ENCODE measurements at places on chromosomes 11 and 22.

DNA sequence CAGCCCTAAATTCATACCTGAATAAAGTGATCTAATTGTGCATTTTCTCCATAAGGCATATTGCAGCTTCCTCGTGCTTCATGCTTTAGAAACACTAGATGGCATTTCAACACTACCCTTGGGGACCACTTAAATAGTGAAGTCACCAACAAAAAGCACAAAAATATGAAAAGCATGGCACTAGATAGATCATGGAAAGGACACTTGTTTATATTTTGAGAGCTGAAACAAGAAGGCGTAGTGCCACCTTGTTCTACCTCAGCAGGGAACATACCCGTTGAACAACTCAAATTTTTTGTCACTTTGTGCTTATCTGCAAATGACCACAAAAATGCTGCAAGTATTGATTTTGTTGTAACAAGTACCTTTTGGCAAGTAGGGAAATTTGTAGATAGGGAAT, 8.6 kb downstream of the TBCEL start:
- H3K27ac ChIP-seq: no peak overlapping the region
- H3K4me3 ChIP-seq: no peak overlapping the region
- H3K4me1 ChIP-seq: peaks cover 17% of the 10 kb centered on the region
- DNase-seq: no peak
- peaks cover 11% of the 10 kb centered on the region for H3K36me3 ChIP-seq

GRCh38 chr11:57031556-57031955, 42.8 kb downstream of the OR5AK2 start:
- H3K4me3 ChIP-seq: no peak overlapping the region
- DNase-seq: no peak
- no peaks in the 10 kb centered on the region for H3K4me1 ChIP-seq
- H3K27ac ChIP-seq: no peak overlapping the region
- no peaks in the 10 kb centered on the region for H3K36me3 ChIP-seq

- H3K4me1 ChIP-seq: no peaks in the 10 kb centered on the region
- H3K27ac ChIP-seq: no peak overlapping the region
- no peaks in the 10 kb centered on the region for H3K27me3 ChIP-seq
- H3K4me3 ChIP-seq: no peak overlapping the region
- no peak for DNase-seq
These were observed 170.3 kb downstream of the NTM start for GRCh38 chr11:131540676-131541075.

DNA sequence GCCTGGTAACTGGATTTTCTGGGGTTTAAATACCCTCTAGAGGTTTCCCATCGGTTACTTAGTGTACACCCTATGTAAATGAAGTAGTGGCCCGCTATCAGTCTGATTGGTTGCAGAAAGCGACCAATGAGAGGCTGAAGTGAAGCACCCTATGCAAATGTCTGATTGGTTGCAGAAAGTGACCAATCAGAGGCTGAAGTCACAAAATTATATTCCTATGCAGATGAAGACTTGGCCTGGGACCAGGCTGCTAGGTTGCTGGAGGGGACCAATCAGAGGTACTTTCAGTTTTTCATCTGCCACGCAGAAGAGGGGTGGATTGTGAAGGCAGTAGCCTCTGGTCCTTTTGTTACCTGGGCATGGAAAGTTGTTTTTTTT, 134.8 kb downstream of the TBC1D22A start:
- DNase-seq: no peak
- peaks cover 67% of the 10 kb centered on the region for H3K36me3 ChIP-seq
- no peak overlapping the region for H3K4me3 ChIP-seq
- peaks cover 45% of the 10 kb centered on the region for H3K4me1 ChIP-seq
- H3K27me3 ChIP-seq: no peaks in the 10 kb centered on the region
- H3K27ac ChIP-seq: no peak overlapping the region

- H3K27me3 ChIP-seq: peaks cover 6% of the 10 kb centered on the region
- no peaks in the 10 kb centered on the region for H3K36me3 ChIP-seq
- H3K4me1 ChIP-seq: no peaks in the 10 kb centered on the region
- no peak for DNase-seq
- H3K4me3 ChIP-seq: no peak overlapping the region
These were observed 35.6 kb downstream of the GAS2 start for GRCh38 chr11:22702031-22702430.

DNA sequence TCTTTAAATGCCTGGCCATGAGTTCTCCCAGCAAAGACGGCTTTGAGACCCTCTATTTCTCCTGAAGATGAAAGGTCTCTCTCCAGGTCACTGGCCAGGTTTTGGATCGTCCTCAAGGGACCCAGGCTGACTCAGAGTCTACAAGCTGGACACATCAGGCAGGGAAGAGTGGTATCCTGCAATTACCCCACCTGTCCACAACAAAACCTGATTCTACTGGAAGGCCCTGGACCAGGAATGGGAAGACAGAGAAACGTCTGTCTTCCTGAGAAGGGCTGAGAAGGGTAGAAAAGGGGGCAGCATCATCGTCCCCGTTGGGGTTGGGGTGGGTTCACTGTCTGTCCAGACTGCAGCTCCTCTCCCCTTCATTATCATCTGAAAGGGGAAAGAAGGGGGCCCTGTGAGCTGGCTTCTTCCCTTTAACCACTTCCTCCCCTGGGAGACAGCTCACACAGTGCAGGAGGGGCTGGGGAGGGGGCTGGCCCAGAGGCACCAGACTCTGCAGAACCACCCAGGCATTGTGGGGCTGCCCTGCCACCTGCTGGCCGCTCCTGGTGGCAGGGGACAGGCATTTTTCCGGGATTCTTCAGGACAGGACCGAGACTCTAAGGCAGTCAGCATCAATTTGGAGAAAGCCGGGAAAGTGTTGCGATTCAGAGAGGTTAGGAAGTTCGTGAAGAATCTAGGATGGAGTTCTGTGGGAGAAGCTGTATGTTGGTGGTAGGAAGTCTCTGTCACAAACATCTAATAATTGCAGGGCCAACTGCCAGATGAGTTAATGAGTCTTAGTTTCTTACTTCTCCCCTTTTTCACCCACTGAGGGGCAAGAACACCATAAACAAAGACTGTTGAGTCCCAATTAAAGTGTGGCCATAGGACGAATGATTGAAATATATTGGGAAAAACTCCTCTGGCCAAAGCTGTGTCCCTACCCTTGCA, 57.6 kb downstream of the SYN3 start:
- peaks cover 25% of the 10 kb centered on the region for H3K36me3 ChIP-seq
- no peak overlapping the region for H3K4me3 ChIP-seq
- peaks cover 6% of the 10 kb centered on the region for H3K4me1 ChIP-seq
- peaks cover 6% of the 10 kb centered on the region for H3K27me3 ChIP-seq
- peak; percentile 17 for DNase-seq
- no peak overlapping the region for H3K27ac ChIP-seq

- no peaks in the 10 kb centered on the region for H3K36me3 ChIP-seq
- H3K4me1 ChIP-seq: no peaks in the 10 kb centered on the region
- no peak overlapping the region for H3K27ac ChIP-seq
- no peak overlapping the region for H3K4me3 ChIP-seq
These were observed 686.6 kb downstream of the BRD1 start for GRCh38 chr22:49140911-49141665.

DNA sequence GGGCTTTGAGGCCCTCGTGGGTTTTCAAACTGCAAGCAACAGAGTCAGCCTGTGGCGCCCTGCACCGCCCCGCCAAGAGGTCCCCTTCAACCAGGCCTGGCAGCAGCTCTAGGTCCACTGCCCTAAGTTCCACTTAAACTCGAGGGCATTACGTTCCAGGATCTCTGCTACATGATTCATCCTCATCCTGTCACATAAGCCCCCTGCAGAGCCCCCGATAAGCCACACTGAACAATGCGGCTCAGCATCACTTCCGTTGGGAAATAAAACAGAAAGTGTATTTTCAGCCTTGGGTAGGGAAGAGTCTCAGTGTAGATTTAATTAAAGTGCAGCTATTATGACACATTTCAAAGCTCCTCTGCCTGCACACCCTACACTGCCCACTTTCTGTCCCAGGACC, 24.6 kb downstream of the SULT4A1 start:
- H3K27ac ChIP-seq: no peak overlapping the region
- no peaks in the 10 kb centered on the region for H3K4me1 ChIP-seq

- no peaks in the 10 kb centered on the region for H3K36me3 ChIP-seq
- H3K4me1 ChIP-seq: no peaks in the 10 kb centered on the region
- no peak overlapping the region for H3K27ac ChIP-seq
These were observed 53.6 kb downstream of the NAV2 start for GRCh38 chr11:19766206-19766605.

GRCh38 chr11:44067266-44067665, 1.2 kb downstream of the ACCS start:
- H3K36me3 ChIP-seq: peaks cover 31% of the 10 kb centered on the region
- DNase-seq: no peak
- no peaks in the 10 kb centered on the region for H3K27me3 ChIP-seq
- peaks cover 16% of the 10 kb centered on the region for H3K4me1 ChIP-seq
- H3K27ac ChIP-seq: peak overlapping the region; percentile 97

DNA sequence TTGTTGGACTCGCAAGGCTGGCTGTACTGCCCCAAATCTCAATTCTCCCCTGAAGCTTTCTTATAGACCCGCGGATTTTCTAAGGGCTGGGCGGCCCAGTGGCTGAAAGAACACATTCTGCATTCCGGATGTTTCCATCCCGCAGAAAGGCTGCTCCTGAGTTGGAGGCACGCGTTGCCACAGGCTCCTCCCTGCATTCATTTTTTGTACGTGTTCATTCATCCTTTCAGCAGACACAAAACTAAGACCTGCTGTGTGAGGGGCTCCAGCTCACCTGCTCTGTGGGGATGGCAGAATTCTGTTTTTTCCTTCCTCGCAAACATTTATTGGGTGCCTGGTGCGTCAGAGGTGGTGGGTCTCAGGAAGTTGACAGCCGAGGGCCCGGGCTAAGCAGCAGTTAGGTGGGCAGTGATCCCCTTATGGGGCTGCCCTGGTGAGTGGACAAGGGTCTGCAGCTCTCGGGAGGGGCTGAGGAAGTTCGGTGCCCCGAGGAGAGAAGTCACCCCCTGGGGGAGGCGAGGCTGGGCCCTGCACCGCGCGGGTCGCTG, 23.7 kb downstream of the SHANK3 start:
- no peaks in the 10 kb centered on the region for H3K36me3 ChIP-seq
- no peak for DNase-seq
- no peak overlapping the region for H3K4me3 ChIP-seq
- peaks cover 5% of the 10 kb centered on the region for H3K27me3 ChIP-seq
- H3K4me1 ChIP-seq: no peaks in the 10 kb centered on the region
- H3K27ac ChIP-seq: no peak overlapping the region

GRCh38 chr11:65833297-65834030, at the start of gene SNX32:
Gene SNX32 (plus strand): TSS chr11:65833963. CDS start chr11:65834066, 103 bp downstream.
- H3K4me1 ChIP-seq: peaks cover 23% of the 10 kb centered on the region
- H3K4me3 ChIP-seq: no peak within 1 kb of the TSS
- no peak within 1 kb of the TSS for H3K27ac ChIP-seq
- DNase-seq: peak; percentile 94

GRCh38 chr11:25927411-25927953, 404.4 kb upstream of the ANO3 start:
- H3K4me3 ChIP-seq: no peak overlapping the region
- no peaks in the 10 kb centered on the region for H3K27me3 ChIP-seq

GRCh38 chr11:103602840-103603239, 433.6 kb upstream of the DDI1 start:
- H3K36me3 ChIP-seq: no peaks in the 10 kb centered on the region
- H3K4me3 ChIP-seq: no peak overlapping the region
- H3K27me3 ChIP-seq: peaks cover 13% of the 10 kb centered on the region
- H3K27ac ChIP-seq: no peak overlapping the region
- no peaks in the 10 kb centered on the region for H3K4me1 ChIP-seq

- H3K4me3 ChIP-seq: no peak overlapping the region
- H3K27me3 ChIP-seq: peaks cover 27% of the 10 kb centered on the region
- no peak overlapping the region for H3K27ac ChIP-seq
- H3K4me1 ChIP-seq: no peaks in the 10 kb centered on the region
These were observed 406.0 kb downstream of the MIAT start for GRCh38 chr22:27063406-27063805.

GRCh38 chr11:34332524-34332923, 25.3 kb downstream of the ABTB2 start:
- peaks cover 42% of the 10 kb centered on the region for H3K4me1 ChIP-seq
- no peak for DNase-seq
- H3K27me3 ChIP-seq: no peaks in the 10 kb centered on the region
- H3K36me3 ChIP-seq: peaks cover 26% of the 10 kb centered on the region
- H3K27ac ChIP-seq: no peak overlapping the region
- no peak overlapping the region for H3K4me3 ChIP-seq

GRCh38 chr11:68312780-68313573, 586 bp downstream of the LRP5 start:
- no peaks in the 10 kb centered on the region for H3K36me3 ChIP-seq
- H3K27ac ChIP-seq: peak overlapping the region; percentile 59
- no peak for DNase-seq
- peaks cover 19% of the 10 kb centered on the region for H3K4me1 ChIP-seq
- H3K4me3 ChIP-seq: peak overlapping the region; percentile 82

DNA sequence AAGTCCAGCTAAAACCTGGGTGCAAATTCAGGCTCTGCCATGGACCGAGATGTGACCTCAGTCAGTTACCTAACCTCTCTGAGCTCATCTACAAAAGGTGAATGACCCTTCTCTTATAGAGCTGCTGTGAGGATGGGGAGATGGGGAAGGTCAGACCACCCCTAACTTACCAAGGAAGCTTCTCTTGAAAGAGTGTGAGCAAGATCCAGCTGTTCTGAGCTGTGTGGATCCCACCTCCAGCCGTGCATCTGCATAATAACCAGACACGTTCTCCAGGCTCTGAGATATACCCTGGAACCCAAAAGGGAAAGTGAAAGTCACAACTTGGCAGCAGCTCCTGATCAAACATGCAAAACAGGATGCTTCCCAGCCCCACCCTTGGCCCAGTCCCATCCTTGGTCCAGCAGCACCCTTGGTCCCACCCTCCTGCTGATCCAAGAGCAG, at the start of gene APOL3:
APOL3 (minus strand) TSS at position 257 of the 444 bp plus-strand sequence. CDS start 11,700 bp downstream, outside the sequence.
- H3K27me3 ChIP-seq: no peaks in the 10 kb centered on the region
- H3K27ac ChIP-seq: peak within 1 kb of the TSS; percentile 96
- H3K4me1 ChIP-seq: peaks cover 79% of the 10 kb centered on the region
- peak within 1 kb of the TSS; percentile 90 for H3K4me3 ChIP-seq
- no peak for DNase-seq

DNA sequence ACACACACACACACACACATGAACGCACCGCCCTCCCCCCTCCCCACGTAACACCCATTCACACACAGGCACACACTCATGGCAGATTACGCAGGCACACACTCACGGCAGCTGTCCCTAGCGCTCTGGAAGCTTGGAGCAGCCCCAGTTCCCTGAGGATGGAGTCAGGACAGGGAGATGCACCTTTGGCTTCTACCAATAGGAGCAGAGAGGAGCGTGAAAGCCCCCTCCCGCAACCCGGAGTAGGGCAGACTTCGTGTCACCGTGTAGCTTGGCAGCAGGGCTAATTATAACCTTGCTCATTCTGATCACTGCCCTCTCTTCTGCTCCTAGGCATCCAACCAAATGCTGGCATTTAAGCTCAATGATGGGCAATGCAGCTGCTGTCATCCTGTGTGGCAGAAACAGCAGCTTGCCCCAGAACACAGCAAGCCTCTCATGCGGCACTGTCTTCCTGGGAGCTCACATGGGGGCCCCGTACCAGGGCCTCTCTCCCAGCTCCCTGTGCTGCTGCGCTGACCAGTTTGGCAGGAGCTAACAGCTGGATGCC, 31.9 kb downstream of the ANKK1 start:
- DNase-seq: no peak
- no peak overlapping the region for H3K27ac ChIP-seq
- no peaks in the 10 kb centered on the region for H3K36me3 ChIP-seq
- H3K4me1 ChIP-seq: no peaks in the 10 kb centered on the region
- no peak overlapping the region for H3K4me3 ChIP-seq

Measured in stimulated activated naive B cell treated with anti-CD40 and anti-IgM and Interleukin-4, amounts not matched to agents 10 μg/mL and 1 μg/mL and 100 μg/mL, for 72 hours (primary cell).